Lower lobe of right lung (tissue), 2 donors: ENCODE measurements at places on chromosomes 11 and 22. TPM values are rescaled to one million over a fixed set of nuclear protein-coding genes. Genes with fewer than 3 reads are reported as not detected.

FGF4 gene
- total RNA-seq = not detected

- no peak for DNase-seq
These were observed 41.9 kb downstream of the DNHD1 start for GRCh38 chr11:6538945-6539344.

GRCh38 chr11:33480626-33481025 lies 220.0 kb downstream of the C11orf91 start:
- no peak for DNase-seq

- no peak for DNase-seq
These were observed 243 bp upstream of the SYT9 start for GRCh38 chr11:7251487-7251835.
